ENCODE measurements at places on chromosomes 1 and 21.

DNA sequence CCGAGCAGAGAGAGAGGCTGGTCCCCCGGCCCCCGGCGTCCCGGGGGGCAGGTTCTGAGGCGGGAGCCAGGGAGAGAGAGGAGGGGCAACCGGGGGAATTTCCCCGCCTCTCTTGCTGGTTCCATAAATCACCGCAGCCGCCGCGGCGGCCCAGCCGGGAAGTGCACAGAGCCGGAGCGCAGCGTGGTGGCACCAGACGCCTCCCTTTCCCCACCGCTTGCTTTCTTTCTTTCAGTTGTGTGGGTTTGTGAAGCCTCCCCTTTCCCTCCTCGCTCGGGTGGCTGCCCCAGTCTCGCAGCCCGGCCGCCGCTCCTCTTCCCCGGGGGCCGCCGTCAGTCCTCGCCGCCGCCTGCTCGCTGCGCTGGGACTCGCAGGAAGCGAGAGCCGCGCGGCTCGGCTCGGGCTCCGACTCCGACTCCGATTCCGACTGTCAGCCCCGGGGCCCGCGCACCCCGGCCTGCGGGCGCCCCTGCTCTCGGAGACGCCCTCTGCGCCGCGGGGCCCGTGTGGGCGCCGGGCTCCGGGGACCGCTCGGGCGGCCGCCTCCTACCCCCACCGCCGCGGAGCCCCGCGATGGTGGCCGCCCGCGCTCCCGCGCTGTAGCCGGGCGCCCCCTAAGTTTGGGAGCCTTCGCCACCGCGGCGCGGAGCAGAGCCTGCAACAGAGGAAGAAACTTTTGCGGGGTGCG, at the start of gene CACHD1:
Gene CACHD1 (plus strand): TSS at position 153 of the 688 bp plus-strand sequence. CDS start 616 bp downstream, outside the sequence.
- DNase-seq, result peak; percentile 47

DNA sequence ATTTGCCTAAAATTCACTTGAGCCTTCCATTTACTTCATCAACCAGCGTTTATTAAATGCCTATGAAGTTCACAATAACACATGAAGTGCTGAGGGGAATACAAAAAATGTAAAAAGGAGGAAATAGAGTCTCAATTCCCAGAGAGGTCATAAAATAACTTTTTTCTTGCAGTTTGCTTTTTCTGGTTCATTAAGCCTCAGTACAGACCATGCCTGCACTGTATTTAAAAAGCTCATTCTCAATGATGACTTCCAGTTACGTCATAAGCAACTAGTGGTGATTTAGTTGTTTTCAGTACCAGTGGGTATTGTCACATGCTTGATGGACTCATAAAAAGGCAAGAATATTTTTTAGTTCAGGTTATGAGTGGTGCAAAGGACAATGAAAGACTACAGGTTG, 160.1 kb upstream of the UBE2U start:
- no peak for DNase-seq

GRCh38 chr1:220642285-220642684, 47.9 kb upstream of the C1orf115 start:
- DNase-seq, result no peak

- DNase-seq, result no peak
Measured at GRCh38 chr1:207744000-207744534, 7.8 kb upstream of the CD46 start.

DNA sequence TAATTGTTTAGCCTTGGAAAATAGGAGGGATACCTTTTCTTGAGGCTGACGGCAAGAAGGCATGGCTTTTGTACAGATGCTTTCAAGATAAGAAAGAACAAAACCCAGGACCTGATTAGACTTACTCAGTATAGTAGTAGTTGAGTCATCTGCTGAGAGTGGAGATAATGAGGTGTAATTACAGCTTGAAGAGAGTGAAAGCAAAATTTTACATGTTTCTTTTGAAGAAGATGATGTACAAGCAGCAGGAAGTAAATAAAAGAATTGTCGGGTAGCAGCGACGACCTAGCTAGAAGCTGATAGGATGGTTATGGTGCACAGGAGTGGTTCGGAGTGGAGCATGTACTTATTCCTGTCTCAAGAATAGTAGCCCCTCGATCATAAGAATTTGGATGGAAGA, 6.6 kb downstream of the ANGPTL1 start:
- DNase-seq, result peak; percentile 27

GRCh38 chr1:37465593-37466517, 8.5 kb upstream of the ZC3H12A start:
- no peak for DNase-seq

DNA sequence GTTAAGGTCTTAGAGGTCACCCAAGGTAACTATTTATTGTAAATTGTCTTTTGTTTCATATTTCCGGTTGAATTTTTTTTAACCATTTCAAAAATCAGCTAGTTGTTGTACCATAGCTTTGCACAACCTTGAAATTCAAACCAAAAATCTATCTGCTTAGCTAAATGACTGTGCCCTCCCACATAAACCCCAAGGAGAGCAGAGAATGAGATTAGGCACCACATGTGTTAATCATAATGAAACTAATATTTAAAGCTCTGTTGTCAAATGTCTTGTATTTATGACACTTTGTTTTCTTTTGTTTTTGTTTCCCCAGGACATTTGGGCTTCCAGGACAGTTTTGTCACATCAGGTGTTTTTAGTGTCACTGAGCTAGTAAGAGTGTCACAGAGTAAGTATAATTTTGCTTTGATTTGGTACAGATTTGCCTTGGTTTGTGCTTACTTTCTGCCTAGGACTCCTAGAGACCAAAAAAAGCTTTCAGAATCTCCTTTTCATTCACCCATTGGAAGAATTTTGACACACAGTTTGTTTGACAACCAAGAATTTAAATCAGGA, 249.9 kb downstream of the NFIA start:
- no peak for DNase-seq

DNA sequence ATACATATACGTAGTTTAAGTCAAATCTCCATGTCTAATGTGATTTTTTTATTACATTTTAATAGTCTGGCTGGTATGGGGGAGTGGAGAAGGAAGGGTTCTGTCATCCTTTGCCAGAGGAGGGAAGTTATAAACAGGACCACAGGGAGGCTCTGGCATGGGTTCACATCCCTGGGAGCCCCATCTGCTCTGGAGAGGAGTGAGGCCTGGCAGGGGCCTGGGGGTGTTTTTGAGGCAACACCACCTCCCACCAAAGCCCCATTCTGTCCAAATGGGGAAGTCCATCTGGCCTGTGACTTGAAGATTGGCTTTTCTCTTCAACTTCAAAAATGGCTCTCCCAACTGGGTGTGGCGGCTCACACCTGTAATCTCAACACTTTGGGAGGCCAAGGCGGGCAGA, 15.8 kb downstream of the DISP3 start:
- DNase-seq, result no peak

DNA sequence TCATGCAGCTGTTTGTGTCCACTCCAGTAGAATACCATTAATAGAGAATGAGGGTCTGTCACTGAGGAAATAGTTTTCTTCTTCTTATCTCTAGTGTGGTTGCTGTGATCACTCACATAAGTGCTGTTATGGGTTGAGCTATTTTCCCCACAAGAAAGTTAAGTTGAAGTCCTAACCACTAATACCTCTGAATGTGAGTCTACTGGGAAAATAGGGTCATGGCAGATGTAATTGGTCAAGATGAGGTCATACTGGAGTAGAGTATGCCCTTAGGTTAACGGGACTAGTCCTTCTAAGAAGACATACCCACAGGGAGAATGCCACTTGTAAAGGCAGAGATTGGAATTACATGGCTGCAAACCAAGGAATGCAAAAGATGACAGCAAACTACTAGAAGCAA, 70.5 kb upstream of the COL24A1 start:
- no peak for DNase-seq

DNA sequence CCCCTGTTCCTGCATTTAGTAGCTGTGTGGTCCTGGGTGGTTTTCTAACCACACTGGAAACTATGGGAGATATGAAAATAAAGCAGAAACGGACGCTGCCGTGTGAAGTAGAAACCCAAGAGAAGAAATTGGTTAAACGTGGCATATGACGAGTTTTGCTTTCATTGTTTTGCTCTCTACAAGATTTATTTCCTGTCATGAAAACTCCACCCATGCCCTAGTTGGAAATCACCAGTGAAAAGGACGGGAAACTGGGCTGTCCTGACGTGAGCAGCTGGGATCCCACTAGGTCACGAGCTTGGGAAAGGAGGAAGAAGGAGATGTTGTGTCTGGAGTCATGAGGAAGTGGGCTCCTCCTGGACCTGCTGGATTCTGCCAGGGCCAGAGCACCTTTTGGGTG, 120.8 kb upstream of the GADD45A start:
- DNase-seq, result no peak

DNA sequence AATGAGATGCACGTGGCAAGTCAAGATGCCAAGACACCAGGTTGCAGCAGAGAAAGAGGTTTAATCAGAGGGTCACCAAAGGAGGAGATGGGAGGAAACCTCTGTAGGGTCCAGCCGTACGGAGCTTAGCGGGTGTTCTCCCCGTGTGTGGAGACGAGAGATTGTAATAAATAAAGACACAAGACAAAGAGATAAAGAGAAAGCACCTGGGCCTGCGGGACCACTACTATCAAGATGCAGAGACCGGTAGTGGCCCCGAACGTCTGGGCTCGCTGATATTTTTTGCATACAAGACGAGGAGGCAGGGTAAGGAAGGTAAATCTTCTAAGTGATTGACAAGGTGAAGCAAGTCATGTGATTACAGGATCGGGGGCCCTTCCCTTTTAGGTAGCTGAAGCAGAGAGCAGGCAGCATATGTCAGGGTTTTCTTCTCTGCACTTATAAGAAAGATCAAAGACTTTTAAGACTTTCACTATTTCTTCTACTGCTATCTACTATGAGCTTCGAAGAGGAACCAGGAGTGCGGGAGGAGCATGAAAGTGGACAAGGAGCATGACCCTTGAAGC, 41.2 kb upstream of the TDRD10 start:
- DNase-seq, result no peak

- DNase-seq, result no peak
Measured at GRCh38 chr21:43190951-43191350, 22.1 kb downstream of the CRYAA start.

GRCh38 chr1:157915859-157916258, 74.3 kb upstream of the CD5L start:
- DNase-seq, result no peak

DNA sequence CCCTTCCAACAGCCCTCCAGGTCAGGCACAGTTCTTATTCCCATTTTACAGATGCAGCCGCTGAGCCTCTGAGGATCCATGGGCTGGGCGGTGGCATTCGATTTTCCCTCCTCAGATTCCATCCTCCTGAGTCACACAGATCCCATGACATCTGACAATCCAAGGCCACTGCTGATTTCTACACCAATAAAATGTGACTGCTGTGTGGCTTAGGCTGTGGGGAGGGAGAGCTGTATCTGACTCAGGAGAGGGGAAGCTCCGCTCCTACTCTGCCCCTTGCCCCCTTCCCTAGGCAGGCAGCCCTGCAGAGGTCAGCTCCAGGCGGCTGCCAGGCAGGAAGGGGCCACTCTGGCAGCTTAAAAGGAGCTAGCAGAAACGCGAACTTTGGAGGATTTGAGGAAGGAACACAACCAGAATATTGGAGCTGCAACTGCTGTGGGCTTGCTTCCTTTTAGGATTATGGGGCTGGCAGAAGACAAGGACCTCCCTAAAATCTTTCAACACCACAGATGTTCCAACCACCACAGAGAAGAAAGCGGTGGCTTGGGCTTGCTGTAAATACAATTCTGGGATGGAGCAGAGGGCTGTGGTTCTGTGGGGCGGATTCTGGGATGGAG, 50.0 kb downstream of the MRPL37 start:
- no peak for DNase-seq

DNA sequence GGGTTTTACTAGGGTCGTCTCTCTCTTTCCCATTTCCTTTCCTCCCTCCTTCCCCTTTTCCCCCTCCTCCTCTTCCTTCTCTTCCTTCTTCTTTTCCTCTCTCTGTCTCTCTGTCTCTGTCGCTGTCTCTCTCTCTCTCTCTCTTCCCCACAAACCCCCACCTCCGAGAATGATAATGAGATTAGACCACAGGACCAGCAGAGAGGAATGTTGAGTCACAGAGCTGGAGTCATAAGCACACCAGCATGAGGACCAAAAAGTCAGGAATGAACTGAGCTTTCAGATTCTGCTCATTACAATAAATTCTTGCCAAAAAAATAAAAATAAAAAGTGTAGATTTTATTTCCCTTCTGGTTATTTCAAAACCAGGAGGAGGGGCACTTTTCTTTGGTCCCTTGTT, 377.4 kb downstream of the LTN1 start:
- no peak for DNase-seq

- no peak for DNase-seq
Measured at GRCh38 chr1:68293609-68294366, 61.5 kb upstream of the WLS start.

- DNase-seq, result no peak
Measured at GRCh38 chr1:223198628-223198965, 55.5 kb upstream of the TLR5 start.

GRCh38 chr1:91708691-91709090, 177.3 kb downstream of the TGFBR3 start:
- DNase-seq, result no peak

GRCh38 chr1:1462318-1462966, 9.1 kb upstream of the ATAD3B start:
- DNase-seq, result no peak

DNA sequence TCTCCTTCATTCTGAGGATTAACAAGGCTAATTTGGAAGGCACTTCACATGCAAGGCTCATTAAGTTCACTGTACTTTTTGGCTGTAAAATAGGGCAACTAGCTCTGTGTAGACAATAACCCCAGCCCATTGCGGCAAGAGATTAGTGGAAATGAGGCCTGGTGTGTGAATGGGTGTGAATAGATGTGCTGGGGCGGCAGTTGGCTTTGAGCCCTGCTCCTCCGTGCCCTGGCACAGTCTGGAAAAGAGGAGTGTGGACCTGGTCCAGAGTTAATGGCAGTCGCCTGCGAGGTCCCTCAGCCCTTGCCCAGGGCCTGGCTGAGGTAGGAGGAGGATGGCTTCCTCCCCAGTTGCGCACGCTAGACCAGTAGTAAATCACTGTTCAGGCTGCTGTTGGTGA, 4.8 kb downstream of the KISS1 start:
- DNase-seq, result peak; percentile 47

GRCh38 chr1:182189535-182190066, 128.1 kb upstream of the ZNF648 start:
- no peak for DNase-seq

GRCh38 chr1:53557830-53558738, 98.9 kb downstream of the DMRTB1 start:
- DNase-seq, result no peak

DNA sequence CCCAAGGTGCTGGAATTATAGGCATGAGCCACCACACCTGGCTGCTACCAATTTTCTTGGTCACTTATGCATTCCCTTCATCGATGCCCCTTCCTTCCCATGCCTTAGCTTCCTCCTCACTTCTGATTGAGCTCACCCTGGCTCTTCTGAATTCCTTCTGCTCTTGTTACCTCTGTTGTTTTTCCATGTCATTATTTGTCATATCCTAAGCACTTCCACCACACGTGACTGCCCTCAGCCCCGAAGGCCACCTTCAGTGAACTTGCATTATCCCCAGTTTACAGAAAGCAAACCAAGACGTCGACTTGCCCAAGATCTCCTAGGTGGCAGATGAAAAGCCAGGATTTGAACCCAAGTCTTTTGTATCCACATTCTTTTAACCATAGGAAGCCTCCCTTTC, 30.7 kb downstream of the CA6 start:
- no peak for DNase-seq

- no peak for DNase-seq
Measured at GRCh38 chr1:6871300-6871972, 86.2 kb downstream of the CAMTA1 start.

- DNase-seq, result no peak
Measured at GRCh38 chr1:156143765-156144489, 9.5 kb upstream of the SEMA4A start.

Data from NCI-H1436 (cell line).